Thymus (tissue), 14 donors: ENCODE measurements at places on chromosomes 1 and 21. TPM values are rescaled to one million over a fixed set of nuclear protein-coding genes. Genes with fewer than 3 reads are reported as not detected.
A peak's percentile ranks its signal among the peaks of the same experiment; 100 is the strongest.

DNA sequence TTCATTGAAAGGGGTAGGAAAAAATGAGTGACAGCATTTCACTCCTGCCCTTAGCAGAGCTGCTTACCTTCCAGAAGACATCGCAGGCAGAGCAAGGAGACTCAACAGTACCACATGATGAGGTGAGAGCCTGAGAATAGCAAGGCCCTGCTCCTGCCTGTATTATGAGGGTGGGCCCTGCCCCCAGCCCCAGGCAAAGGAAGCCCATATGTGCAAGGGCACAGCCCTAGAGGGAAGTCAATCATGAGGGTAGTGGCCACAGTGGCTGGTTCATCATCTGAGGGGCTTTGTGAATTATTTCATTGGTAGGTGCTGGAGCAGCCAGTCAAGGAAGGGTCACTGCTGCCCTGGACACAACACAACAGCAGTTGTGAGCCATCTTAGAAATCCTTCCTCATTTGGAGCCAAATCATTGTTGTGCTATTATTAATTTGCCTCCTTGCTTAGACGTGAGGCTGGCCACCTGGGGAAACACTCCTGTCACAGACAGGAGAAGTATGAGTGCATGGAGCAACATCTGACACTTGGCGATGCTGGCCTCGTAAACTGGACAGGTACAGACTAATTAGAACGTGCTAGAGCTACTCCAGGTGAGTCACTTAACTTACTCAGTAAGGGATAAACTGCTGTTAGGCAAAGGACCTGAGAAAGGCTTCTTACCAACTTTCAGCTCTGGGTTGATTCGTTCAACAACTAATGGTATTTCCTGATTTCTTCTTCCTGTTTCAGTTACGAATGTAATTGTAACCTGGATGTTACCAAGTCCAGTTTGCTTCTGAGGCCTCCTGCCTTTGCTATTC is 22.7 kb upstream of the ACBD6 start:
- no peak for DNase-seq

DNA sequence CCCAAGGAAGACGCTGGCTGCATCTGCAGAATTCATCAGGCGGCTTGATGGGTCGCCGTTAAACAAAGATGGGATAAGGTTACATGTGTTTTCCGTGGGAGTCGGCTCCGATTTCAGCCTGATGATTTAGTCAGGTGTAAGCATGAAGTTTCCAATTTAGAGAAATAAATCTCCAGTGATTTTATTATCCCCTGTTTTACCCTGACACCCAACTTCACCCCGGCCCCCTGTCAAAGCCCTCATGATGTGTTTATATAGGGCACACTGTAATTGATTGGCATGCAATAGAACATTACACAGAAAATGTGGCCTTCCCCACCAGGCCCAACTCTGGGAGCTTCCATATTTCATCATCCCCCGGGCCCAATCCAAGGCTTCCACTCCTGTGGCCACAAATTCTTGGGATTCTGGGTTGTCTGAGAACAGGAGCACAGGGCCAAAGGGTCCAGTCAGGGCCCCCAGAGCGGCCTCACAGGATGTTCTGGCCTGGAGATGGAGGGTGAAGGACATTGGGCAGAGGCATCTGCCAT is 72.5 kb downstream of the FOXD2 start:
- no peak for DNase-seq

- DNase-seq = no peak
These were observed 51.3 kb downstream of the NFASC start for GRCh38 chr1:204921855-204922516.

- no peak for DNase-seq
These were observed 25.0 kb downstream of the MCOLN2 start for GRCh38 chr1:84971957-84972356.

- DNase-seq = no peak
These were observed 8.6 kb downstream of the MORN1 start for GRCh38 chr1:2382621-2383361.

Gene BRINP3
- total RNA-seq = 0.47 TPM

DNA sequence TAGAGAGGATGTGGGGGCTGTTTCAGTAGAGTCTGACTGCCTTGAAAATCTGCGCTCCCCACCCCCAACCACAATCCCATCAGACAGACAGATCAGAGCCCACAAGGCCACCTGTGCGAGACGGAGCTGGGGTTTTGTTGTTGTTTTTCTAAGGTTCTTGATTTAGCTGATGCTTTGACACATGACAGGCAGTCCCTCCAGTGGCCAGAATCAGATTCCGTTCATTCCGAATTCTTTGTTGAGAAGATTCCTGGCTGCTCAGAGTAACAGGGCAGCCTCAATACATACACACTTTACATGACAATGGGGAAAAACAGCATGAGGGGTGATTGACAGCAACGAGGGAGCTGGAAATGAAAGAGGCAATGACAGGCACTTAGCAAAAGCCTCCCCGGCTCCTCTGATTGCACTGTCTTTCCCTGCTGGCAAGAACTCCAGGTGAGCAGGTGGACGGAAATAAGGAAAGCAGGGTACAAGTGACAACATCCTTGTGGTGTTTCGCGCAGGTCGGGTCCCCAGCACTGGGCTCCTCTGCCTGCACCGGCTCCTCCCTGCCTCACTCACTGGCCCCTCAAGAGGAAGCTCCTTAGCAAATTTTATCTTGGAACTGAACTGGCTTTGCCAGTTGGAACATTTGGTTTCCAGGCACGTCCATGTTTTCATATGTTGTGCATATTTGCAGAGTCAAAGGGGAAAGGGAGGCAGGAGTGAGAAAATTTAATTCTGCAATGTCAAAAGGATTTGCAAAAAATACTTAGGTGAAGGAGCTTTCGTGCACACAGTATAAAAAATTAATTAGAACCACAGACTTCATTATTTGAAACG is 148.7 kb downstream of the PGBD5 start:
- DNase-seq = peak; percentile 84

DNA sequence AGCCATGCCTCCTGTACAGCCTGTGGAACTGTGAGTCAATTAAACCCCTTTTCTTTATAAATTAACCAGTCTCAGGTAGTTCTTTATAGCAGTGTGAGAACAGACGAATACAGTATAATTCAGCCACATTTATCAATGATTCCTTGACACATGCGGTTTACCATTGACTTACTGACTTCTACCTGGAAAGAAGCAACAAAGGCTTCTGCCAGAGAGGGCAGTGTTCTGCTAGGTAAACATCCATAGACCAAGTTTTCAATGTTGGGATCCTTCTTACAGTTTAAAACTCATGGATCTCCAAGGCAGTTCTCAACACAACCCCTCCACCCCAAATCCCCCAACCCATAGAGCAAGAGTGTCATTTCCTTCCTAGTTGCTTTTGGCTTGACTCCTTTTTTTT is 150.6 kb downstream of the ZNF648 start:
- no peak for DNase-seq

- DNase-seq = no peak
These were observed 72.4 kb downstream of the CASZ1 start for GRCh38 chr1:10724052-10724494.

GRCh38 chr21:15333136-15333710 is 268.4 kb upstream of the NRIP1 start:
- DNase-seq = no peak

DNA sequence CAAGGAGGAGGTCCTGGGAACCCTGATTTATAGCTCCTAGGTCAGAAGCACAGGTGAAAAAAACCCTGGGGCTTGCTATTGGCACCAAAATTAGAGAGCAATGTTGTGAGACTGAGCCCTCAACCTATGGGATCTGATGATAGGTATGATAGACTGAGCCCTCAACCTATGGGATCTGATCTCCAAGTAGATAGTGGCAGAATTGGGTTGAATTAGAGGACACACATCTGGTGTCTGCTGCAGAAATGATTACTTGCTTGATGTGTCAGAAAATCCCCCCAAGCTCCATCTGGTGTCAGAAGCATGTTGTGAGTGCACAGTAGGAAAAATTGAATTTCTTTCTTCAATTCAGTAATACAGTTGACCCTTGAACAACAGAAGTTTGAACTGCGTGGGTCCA is 62.4 kb downstream of the MAP3K21 start:
- no peak for DNase-seq

- DNase-seq = no peak
These were observed 435 bp downstream of the ILF2 start for GRCh38 chr1:153670257-153670858.

DNA sequence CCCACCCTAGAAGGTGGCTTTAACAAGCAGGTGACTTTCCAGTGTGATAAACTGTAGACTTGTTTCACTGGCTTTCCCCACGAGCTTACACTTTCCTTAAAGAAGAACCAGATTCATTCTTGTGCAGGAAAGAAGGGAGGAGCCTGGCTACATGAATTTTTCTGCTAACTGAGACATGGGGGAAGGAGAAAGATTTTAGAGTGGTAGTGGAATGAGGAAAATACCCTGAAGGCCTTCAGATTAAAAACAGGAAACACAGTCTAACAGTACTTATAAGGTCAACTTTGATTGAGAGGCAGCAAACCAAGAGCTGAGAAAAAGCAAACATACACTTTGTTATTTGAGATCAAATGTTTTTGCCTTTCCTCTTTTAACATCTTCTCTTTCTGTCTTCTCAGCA is 640.9 kb upstream of the PLXNA2 start:
- DNase-seq = no peak

GRCh38 chr1:217097819-217098218 is 374.6 kb upstream of the ESRRG start:
- DNase-seq = no peak

GRCh38 chr1:164801246-164801731 is 242.3 kb downstream of the PBX1 start:
- DNase-seq = no peak

Gene CR1L
- total RNA-seq = 0.85 TPM

DNA sequence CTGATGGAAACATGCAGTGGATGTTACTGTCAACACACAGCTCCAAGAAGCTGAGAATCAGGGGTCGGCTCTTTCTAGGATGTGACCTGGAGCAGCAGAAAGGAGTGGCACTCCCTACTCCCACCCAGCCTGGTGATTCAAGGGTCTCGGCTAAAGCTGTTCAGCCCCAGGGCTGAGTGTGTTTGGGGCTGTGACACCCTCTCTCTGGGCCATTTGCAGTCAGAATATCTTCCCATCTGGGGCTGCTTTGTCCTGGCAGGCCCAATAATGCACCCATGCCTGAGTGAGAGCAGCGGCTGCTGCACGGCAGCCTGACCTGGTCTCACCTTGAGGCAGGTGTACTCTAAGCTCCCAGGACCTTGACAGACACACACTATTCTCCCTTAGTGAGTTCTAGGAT is 52.5 kb upstream of the AJAP1 start:
- DNase-seq = no peak

Gene H6PD
- 8.8 TPM for total RNA-seq

Gene DYNLT5
- 0.80 TPM for total RNA-seq

DNA sequence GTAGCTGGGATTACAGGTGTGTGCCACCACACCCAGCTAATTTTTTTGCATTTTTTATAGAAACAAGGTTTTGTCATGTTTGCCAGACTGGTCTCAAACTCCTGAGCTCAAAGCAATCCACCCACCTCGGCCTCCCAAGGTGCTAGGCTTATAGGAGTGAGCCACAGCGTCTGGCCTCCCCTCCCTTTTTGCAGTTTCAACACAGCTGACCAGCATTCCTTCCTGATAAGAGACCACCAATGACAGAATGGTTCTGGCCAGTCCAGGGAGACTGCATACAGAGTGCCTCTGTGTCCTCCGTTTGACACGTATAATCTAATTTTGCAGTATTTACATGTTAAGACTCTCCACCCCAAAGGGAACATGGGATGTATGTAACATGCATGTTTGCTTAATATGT is 46.4 kb upstream of the CACHD1 start:
- DNase-seq = no peak

DNA sequence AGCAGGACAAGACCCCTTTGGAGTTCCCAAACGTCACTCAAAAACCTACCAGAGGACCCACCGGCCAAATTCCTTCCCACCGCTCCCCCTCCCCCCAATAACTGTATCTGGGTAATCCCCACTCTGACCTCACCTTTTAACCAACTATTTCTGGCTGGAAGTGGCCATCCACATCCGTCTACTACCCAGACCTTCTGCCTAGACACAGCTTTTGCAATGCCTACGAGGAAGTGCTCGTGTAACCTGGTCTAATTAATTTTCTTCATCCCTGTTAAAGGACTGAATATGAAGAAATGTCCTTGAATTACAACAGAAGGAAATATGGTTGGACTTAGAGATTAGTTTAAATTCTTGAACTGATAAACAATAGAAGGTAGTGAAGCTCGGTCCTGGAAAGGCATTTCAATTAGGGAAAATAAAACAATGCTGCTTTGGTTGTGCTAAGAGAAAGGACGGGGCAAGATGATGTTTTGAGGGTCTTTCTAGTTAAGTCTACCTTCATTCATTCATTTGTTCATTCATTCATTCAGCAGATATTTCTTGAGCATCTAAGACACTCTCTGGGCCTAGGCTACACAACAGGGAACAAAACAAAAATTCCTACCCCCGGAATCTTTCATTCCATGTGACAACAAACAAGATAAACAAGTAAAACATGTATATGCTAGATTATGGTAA is 18.8 kb downstream of the AVPR1B start:
- no peak for DNase-seq

Gene SLC44A3
- 4.7 TPM for total RNA-seq

Gene CRYAA
- not detected for total RNA-seq

Gene GRIK3
- total RNA-seq = 0.05 TPM

- DNase-seq = no peak
These were observed 63.4 kb downstream of the LYPLAL1 start for GRCh38 chr1:219236933-219237610.

GRCh38 chr21:21997390-21998333 is 999.5 kb downstream of the NCAM2 start:
- DNase-seq = no peak

Gene AMY1B
- total RNA-seq = 0.14 TPM

- no peak for DNase-seq
These were observed 73.1 kb downstream of the APP start for GRCh38 chr21:26097475-26097874.

DNA sequence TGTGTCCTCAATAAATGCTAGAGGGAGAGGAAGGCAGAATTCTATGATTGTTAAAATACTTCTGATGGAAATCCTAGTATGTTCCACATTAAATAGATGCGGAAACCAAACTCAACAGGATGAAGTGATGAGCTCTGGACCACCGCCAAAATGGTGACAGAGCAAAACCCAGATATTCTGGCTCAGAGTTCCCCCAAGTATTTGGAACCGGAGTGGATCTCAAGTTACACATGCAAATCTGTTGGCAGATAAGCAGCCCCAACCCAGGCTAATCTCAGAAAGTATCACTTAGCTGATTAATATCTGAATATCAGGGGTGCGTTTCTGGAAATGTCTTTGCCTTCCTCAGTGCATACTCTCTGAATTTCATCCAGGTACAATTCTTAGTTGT is 17.4 kb upstream of the GRHL3 start:
- DNase-seq = no peak

Gene LRRC71
- total RNA-seq = not detected

Gene CCDC185
- total RNA-seq = not detected

DNA sequence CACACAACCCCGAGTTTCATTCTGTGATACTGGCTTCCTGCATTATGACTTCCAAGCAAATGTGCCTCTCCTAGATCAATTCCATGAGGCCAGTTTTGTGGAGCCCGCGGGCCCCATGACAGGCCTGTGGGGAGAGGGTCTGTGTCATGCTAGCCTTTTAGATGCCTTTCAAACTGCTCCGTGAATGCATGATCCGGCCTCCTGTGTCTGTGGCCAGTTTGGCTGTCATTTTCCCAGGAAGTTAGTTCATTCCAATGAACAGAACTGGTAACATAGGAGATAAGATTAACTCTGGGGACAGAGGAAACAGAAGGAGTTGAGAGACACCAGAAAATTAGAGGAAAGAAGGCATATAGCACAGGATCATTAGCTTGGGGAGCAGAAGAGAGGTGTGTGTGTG is 3.2 kb downstream of the FNDC7 start:
- no peak for DNase-seq

GRCh38 chr1:100628631-100629081 is 90.7 kb downstream of the GPR88 start:
- DNase-seq = no peak

Gene VHLL
- total RNA-seq = not detected
